Naive thymus-derived CD8-positive, alpha-beta T cell (primary cell): ENCODE measurements at places on chromosomes 4 and X. TPM values are rescaled to one million over a fixed set of nuclear protein-coding genes. Genes with fewer than 3 reads are reported as not detected.
A peak's percentile ranks its signal among the peaks of the same experiment; 100 is the strongest.

Gene DIPK2B
- not detected for total RNA-seq

DNA sequence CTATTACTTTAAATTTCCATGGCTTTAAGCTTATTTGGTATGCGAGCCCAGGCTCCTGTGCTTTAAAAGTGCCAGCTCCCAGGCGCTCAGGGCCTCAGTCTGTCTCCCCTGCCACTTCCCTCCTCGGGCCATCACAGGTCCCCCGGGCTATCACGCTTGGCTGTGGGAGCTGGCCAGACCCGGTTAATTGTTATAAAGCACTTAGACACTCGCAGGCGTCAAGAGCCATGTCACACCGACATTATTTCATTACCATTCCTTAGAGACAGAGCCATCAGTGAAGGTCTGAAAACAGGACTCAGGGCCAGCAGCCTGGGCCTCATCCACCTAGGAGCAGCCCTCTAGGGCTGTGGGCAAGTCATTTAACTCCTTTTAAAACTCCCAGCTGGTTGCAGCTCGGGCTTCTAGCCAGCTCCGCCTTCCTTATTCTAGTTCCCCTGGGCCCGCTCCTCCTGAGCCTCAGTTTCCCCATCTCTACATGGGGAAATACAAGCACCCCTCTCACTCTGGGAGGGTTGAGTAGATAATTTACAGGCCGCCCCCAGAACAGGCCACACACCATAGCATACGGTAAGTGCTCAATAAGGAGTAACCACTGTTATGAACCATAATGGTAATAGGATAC is 99.0 kb downstream of the HMX1 start:
- no peaks in the 10 kb centered on the region for H3K36me3 ChIP-seq
- no peak for DNase-seq
- H3K4me3 ChIP-seq = no peak overlapping the region
- H3K27ac ChIP-seq = no peak overlapping the region
- H3K27me3 ChIP-seq = no peaks in the 10 kb centered on the region

DNA sequence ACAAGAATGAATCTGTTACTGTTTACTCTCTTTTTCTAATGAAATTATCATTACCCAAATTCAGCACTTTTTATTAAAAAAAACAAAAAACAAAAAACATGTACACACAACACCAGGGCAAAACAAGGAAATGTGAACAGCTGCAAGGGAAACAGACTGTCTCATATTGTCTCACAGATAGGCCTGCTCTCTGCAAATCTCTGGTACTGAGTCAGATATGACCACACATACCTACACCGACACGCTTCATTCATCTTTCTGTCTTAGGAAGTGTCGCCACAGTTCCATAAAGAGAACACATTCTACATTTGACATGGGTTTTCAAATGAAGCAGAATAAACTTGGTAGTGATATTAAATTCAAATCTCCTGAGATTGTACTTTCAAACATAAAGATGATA is 92.2 kb upstream of the GPR34 start:
- no peaks in the 10 kb centered on the region for H3K36me3 ChIP-seq
- DNase-seq = no peak
- peaks cover 19% of the 10 kb centered on the region for H3K4me1 ChIP-seq

GRCh38 chr4:98951710-98952109 is 22.8 kb upstream of the EIF4E start:
- peaks cover 5% of the 10 kb centered on the region for H3K36me3 ChIP-seq
- H3K4me1 ChIP-seq = no peaks in the 10 kb centered on the region
- no peak for DNase-seq
- H3K4me3 ChIP-seq = no peak overlapping the region

GRCh38 chr4:22091906-22092305 is 143.3 kb upstream of the KCNIP4 start:
- no peaks in the 10 kb centered on the region for H3K27me3 ChIP-seq
- no peaks in the 10 kb centered on the region for H3K4me1 ChIP-seq
- no peak overlapping the region for H3K27ac ChIP-seq
- no peak overlapping the region for H3K4me3 ChIP-seq

- peak overlapping the region; percentile 80 for H3K27ac ChIP-seq
- H3K36me3 ChIP-seq = no peaks in the 10 kb centered on the region
- H3K27me3 ChIP-seq = no peaks in the 10 kb centered on the region
- H3K4me3 ChIP-seq = peak overlapping the region; percentile 64
- no peak for DNase-seq
Measured at GRCh38 chr4:2931512-2932301, 31.5 kb downstream of the NOP14 start.

GRCh38 chrX:24876530-24877287 is 139.1 kb downstream of the ARX start:
- no peaks in the 10 kb centered on the region for H3K27me3 ChIP-seq
- no peak for DNase-seq
- no peak overlapping the region for H3K4me3 ChIP-seq
- no peaks in the 10 kb centered on the region for H3K4me1 ChIP-seq
- no peak overlapping the region for H3K27ac ChIP-seq
